ENCODE measurements at places on chromosomes 2 and 18.

- DNase-seq, result no peak
Measured at GRCh38 chr18:77608807-77609206, 359.2 kb downstream of the GALR1 start.

GRCh38 chr2:223366566-223366965, 235.6 kb downstream of the SCG2 start:
- no peak for DNase-seq

DNA sequence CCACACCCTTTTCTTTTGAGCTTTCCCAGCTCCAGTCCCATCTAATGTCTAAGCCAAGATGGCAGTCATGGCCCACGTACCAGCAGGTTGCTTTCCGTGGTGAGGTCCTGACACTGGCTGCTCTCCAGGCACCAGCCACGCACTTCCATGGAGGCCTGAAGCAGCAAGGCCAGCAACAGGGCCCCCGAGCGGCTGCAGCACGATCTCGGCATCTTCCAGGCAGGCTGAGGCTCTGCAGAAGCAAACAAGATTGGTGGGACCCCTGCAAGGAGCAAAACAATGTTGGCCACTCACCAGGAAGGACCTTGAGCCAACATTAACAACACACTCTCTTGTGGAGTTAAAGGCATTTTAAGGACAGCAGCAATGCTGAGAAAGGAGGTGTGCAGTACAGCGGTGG, 3.8 kb downstream of the POMC start:
- no peak for DNase-seq

DNA sequence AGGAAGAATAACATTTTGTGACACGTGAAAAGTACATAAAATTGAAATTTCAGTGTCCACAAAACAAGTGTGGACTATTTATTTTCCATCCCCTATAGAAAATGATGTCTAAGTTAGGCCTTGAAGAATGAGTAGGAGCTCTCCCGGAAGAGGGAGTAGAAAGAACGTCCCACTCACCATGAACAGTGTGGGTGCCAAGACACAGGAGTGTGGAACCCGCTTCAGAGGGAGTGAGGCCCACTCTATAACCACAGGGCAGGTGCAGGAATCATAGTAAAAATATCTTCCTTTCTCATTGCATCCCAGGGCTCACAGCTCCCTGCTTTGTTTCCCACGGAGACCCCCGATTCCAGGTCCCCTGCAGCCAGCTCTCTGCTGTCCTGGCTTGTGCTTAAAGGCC, 5.2 kb downstream of the KCNF1 start:
- no peak for DNase-seq

DNA sequence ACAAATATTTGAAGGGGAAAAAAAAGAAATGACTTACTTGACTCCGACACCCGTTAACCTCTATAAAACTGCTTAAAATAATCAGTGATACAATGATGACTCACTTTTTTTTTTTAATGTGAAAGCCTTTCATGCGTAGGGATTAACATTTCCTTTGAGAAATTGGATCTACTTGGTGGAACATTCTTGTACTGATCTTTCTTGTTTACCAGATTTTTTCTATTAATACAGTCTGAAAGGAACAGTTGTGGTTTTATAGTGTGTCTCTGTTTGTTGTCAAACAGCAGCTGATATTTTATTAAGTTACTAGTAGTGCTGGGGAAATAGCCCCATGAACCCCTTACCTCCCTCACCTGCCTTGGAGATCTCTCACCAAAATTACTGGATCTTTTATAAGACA, 40.2 kb upstream of the NEB start:
- DNase-seq, result no peak

- peak; percentile 7 for DNase-seq
Measured at GRCh38 chr2:127455566-127456493, 37.6 kb downstream of the PROC start.

DNA sequence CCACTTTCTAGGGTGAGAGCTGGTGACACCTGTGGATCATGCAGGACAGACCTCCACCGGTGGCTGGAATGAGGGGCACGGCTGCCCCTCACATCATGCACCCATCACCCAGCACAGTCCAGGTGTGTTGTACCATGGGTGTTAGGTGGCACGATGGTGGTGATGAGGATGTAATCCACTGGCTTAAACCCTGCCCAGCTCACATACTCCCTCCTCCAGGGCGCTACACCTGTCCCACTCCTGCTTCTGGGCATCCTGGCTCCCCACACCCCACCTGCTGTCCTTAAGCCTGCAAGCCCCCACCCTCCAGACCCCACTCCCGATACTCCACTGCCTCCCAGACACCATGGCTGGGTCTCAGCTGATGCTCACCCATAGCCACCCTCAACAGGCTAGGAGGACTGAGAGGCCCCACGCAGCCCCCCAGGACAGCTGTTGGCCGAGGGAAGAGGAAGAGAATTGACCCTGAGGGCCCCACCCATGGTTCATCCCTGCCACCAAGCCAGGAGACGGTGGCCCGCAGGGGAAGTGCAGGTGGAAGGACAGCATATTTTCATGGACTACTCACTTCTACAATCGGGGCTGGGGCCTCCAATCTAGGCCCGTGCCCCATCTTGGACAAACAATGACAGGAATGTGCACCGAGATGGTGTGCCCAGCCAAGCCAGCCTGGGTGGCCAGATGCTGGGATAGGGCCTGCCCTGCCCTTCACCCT, 34.3 kb downstream of the MAL start:
- no peak for DNase-seq

DNA sequence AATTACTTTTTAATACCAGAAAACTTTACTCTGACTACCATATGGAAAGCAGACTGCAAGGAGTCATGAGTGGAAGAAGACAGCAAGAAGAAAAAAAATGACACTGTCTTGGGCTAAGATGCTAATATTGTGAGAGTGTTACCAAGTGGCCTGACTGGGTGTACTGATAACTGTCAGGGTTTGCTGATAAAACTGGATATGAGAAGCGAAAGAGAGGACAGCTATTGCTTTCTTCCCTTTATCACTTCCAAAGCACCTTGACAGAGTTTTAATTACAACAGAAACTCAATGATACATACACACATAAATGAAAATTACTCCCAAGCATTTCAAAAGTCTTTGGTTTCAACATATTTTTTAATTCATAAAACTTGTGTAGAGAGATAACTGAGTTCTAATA, 368.5 kb downstream of the ZEB2 start:
- DNase-seq, result no peak

DNA sequence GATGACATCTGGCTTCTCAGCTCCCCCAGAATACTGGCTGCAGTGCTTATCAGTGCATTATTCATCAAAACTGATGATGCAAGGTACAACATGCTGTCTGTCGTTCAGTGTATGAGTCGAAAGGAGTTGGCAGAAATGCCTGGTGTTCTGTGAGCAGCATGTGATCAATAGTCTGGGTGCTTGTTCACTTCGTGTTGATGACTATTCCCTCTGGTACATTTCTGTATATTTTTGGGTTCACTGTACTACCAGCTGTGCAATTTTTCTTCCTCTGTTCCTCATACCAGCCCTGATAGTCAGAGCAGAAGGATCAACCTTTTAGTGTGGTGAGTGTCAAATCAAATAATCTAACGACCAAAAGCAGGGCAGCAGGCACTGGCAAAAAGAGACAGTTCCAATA, 59.0 kb upstream of the KLHL14 start:
- DNase-seq, result no peak

- DNase-seq, result no peak
Measured at GRCh38 chr2:457792-458424, 170.0 kb upstream of the ALKAL2 start.

All from CD14-positive monocyte (primary cell).